ENCODE measurements at places on chromosomes 7 and 10.

DNA sequence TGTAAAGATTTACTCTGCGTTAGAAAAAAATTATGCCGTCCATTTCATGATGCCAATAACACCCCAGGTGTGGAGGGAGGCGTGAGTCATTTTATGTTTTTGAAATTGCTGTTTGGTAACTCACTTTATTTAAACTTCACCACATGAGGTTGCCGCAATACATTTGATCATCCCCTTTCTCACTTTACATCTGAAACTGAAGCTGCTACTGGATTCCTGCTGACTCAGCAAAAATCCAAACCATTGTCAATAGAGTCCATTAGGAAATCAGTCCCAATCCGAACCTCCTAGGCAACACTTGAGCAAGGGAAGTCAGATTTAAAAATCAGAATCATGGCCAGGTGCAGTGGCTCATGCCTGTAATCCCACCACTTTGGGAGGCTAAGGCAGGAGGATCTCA is 136.6 kb upstream of the SVIL start:
- no peak for DNase-seq

- no peak for DNase-seq
These were observed 222.0 kb downstream of the LHFPL3 start for GRCh38 chr7:104550362-104550761.

DNA sequence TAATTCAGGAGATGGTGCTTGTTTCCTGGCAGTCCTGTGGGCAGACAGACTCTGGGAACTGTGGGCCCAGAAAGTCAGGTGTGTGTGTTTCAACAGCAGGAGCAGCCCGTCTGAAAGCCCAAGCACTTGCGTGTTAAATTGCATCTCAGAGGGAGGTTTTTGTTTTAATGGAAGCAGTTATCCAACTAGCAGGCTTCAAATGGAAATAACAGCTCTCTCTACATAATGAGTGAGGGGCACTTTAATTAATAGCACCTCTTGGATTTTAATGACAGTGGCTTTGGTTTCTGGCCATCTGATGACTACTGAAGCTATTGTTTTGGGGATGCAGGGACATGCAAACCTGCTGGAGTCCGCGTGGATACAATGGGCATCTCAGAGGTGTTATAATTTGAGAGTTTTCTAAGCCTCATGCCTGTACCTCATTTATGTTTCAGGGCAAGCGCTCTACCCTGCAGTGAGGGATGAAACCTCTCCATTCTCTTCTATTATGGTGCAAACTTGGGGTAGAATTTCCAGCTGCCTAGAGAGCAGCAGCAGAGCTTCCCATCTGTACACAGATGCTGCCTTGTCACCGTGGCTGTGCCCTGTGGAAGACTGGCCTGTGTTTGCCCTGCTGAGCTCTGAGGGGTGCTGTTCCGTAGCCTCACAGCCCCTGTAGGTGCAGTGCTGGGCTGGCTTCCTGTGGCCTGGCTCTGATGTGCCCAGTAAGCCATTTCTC is 206.6 kb upstream of the GPR26 start:
- DNase-seq: no peak

DNA sequence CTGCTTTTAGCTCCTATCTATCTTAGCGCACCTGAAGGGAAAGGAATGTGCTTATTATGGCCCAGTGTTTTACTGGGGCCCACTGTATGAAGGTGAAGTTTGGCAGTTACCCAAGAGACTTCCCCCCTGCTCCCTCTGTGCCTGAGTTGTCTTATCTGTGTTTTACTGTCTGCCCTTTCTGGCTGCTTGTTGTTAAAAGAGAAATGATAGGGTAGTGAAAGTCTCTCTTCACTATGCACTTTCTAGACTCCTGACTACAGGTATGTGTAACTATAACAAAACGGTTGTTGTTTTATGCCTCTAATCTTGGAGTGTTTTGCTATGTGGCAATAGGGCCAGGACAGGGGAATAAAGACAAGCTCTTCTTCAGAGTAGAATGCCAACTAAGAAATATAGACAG is 326.9 kb downstream of the KIF20B start:
- no peak for DNase-seq

- no peak for DNase-seq
These were observed 208.6 kb downstream of the PTPRN2 start for GRCh38 chr7:158378978-158379377.

- DNase-seq: no peak
These were observed 21.8 kb upstream of the GOLGA7B start for GRCh38 chr10:97827702-97828291.

All from upper lobe of left lung (tissue), 6 donors.